NCI-H2081 (cell line): ENCODE measurements at places on chromosomes 7 and 10.

DNA sequence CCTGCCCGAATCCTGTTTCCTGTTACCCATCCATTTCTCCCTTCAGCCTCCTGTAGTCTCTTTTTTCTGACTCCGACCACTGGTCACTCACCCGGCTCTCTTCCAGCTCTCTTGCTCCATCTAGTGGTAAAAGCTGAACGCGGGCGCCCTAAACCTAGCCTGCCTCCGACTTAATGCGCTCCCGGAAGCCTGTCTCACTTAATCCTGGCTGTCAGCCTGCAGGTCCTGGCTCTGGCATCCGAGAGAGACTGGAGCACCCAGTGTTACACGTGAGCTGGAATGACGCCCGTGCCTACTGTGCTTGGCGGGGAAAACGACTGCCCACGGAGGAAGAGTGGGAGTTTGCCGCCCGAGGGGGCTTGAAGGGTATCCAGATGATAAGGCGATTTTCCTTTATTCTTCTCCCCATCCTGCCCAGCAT is 10.3 kb downstream of the SUMF2 start:
- peak; percentile 79 for DNase-seq

- no peak for DNase-seq
Measured at GRCh38 chr10:103114876-103115275, 78.2 kb downstream of the NT5C2 start.

GRCh38 chr7:157389951-157390730 is 53.3 kb downstream of the DNAJB6 start:
- DNase-seq: no peak

- no peak for DNase-seq
Measured at GRCh38 chr10:72688208-72688651, 3.7 kb upstream of the MCU start.

- DNase-seq: no peak
Measured at GRCh38 chr7:122975341-122975740, 20.2 kb downstream of the TAS2R16 start.

- no peak for DNase-seq
Measured at GRCh38 chr10:86110156-86110786, 256.3 kb downstream of the GRID1 start.

GRCh38 chr7:101935521-101936141 is 118.2 kb downstream of the CUX1 start:
- no peak for DNase-seq

- peak; percentile 36 for DNase-seq
Measured at GRCh38 chr10:70132098-70133029, at the start of gene AIFM2. TSS of gene AIFM2 (minus strand) at chr10:70132825. CDS start at chr10:70124084, 8,741 bp downstream.

- DNase-seq: no peak
Measured at GRCh38 chr7:133601617-133602016, 348.7 kb downstream of the EXOC4 start.

- no peak for DNase-seq
Measured at GRCh38 chr10:68604441-68604840, 44.3 kb downstream of the TET1 start.

GRCh38 chr10:29553544-29554250 is 81.1 kb downstream of the SVIL start:
- DNase-seq: no peak

- no peak for DNase-seq
Measured at GRCh38 chr7:102096012-102096332, 190.7 kb upstream of the SH2B2 start.

DNA sequence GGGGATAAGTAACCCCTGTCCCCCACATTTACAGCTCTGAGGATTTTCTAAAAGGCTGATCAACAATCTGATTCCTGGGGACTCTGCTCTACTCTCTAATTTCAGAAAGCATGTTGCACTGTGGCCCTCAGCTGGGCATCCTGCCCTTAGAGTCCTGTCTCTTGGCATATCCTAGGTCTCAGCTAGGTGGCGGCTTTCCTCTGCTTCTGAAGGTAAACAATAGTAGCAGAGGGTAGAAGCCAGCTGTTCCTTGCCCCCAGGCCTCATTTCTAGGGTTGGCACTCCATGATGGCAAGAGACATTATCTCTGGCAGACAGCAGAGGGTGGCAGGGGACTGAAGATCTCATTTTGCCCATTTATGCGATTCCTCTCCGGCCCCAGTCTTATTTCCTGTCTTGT is 77.0 kb downstream of the ADCYAP1R1 start:
- DNase-seq: no peak

DNA sequence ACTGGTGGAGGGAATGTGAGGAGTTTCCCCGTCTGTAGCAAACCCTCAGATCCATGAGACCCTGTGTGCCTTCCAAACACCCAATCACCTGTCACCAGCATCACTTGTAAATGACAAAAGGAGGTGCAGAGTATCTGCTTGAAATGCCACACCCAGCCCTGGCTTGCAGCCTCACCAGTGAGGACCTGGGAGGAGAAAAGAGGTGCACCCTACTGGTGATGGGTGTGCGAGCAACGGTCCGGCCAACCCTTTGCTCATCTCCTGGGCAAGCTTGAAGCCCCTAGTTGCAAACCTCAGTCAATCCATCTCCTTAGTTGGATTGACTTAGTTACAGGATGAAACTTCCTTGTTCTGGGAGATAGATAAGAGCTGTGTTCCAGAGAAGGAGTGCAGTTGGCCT is 62.4 kb upstream of the WAPL start:
- no peak for DNase-seq

- no peak for DNase-seq
Measured at GRCh38 chr10:44860811-44861736, 50.1 kb upstream of the TMEM72 start.

- no peak for DNase-seq
Measured at GRCh38 chr7:159066816-159067575, 77.7 kb downstream of the VIPR2 start.

DNA sequence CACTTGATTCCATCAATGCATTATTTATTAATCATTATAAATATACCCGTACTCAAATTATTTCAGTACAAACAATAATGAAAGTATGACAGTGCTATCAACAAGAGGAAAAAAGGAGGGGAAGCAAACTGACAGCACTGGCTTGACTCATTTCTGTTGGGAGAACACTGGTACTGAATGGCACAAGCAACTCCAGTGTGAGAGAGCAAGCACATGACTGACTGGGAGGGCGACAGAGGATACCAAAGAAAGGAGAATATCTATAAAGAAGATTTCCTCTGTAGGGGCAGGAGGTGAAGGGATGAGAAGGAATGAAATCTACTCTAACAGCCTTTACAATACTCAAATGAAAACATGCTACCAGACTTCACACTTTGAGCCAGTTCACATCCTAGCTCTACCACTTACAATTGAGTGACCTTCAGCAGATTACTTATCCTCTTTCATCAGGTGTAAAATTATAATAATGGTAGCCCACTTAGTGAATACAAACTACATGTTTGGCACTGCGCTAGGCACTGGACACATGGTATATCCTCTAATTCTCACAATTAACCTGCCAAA is 1.5 kb downstream of the USP54 start:
- no peak for DNase-seq

GRCh38 chr7:29563590-29564495 is at the start of gene PRR15:
TSS of gene PRR15 (plus strand) at chr7:29563835. CDS start at chr7:29566330, 2,495 bp downstream.
- peak; percentile 64 for DNase-seq

- no peak for DNase-seq
Measured at GRCh38 chr10:89201345-89202032, 5.6 kb downstream of the CH25H start.

DNA sequence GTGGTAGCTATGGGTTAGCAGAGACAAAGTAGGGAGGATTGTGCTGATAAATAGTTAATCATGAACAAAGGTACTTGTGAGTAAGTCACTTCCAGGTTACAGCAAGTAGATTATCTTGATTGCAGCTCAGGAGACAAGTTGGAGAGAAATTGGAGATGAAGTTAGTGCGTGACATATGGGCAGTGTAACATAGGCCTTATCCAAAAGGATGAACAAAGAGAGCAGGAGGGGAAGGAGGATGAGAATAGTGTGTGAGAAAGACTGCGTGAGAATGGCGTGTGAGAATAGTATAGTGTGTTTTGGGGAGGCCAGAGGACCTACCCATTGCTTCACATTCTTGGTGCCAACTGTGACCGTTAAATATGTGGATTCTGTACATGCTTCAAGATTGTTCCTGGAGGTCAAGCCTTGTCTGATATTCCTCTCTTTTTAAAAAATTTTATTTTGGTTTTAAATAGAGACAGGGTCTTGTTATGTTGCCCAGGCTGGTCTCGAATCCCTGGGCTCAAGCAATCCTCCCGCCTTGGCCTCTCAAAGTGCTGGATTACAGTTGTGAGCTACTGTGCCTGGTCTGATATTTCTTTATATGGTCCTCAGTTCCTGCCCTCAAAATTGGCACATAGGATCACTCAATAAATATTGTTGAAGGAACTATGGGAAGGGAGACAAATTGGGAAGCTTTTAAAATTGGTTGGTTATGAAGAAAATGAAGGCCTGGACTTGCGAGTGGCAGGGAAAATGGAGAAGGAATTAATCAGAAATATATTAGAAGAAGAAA is 3.2 kb downstream of the VCL start:
- DNase-seq: no peak

- peak; percentile 23 for DNase-seq
Measured at GRCh38 chr7:95596198-95597063, at the start of gene PDK4. TSS of gene PDK4 (minus strand) at chr7:95596516. CDS start at chr7:95596293, 223 bp downstream.

DNA sequence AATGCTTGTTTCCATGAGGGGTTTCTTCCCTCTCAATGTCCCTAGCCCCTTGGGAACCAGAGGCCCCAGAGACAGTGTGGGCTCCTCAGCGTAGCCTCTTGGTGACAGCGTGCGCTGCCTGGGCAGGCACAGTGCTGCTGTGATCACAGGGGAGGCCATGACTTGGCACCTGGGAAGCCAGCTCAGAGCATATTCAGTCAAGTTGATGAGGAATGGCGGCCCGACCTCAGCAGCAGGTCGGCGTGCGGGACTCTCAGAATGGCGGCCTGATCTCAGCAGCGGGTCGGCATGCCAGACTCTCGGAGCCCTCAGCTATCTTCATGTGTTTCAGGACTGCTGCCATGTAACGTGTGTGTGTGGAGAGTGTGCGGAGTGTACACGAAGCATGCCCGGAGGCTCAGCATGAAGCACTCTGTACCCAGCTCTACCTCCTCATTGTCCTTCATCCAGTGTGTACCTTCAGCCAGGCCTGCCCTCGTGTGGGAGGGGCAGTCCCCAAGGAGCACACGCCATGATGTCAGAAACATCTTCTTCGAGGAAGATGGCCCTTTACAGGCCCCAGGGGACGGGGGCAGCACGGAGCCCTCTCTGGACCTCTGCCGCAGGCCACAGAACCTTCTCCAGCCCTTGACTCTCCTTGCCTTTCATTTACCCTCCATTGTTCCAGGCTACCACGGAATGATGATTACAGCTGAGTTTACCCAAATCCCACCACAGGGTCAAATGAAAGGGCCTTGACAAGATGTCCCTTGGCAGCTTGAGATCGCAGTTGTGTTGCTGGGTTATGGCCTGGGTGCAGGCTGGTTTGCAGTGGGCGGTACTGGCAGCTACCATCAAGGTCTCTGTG is 130.4 kb downstream of the SMURF1 start:
- no peak for DNase-seq

- no peak for DNase-seq
Measured at GRCh38 chr7:25594728-25595127, 366.4 kb upstream of the NPVF start.

DNA sequence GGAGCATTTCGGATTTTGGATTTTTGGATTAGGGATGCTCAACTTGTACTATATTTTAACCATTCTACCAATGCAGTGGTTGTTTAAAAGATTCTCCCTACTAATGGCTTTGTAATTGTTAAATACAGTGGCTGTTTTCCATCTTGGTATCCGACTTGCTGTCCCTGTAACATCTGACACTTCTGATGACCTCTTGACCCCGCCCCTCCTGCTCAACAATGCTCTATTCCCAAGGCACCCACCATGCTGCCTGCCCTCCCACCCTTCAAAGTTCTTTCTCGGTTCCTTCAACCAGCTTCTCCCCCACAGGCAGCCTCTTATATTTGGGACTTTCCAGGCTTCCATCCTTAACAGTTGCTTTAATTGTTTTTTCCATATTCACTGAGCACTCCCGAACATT is 2.0 kb downstream of the PRTFDC1 start:
- DNase-seq: no peak

DNA sequence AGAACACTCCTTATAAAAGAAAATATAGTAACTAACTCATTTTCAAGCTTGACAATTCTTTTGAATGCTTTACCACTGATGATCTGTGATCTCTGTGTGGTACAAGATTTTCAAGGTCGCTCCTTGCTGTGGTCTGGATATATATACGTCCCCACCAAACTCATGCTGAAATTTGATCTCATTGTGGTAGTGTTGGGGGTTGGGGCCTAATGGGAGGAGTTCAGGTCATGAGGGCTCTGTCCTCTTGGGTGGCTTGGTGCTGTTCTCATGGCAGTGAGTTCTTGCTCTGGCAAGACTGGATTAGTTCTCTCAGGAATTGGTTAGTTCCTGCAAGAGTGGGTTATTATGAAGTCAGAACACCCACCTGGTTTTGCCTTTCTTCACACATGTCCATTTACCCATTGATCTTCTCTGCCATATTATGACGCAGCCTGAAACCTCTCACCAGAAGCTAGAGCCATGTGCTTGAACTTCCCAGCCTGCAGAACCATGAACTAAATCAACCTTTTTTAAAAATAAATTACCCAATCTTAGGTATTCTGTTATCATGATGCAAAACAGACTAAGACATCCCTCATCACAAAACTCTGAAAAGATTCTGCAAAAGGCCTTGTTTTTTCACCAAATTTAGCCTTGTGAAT is 8.3 kb upstream of the EDRF1 start:
- no peak for DNase-seq

- DNase-seq: no peak
Measured at GRCh38 chr10:5975641-5976473, 1.5 kb downstream of the IL15RA start.

DNA sequence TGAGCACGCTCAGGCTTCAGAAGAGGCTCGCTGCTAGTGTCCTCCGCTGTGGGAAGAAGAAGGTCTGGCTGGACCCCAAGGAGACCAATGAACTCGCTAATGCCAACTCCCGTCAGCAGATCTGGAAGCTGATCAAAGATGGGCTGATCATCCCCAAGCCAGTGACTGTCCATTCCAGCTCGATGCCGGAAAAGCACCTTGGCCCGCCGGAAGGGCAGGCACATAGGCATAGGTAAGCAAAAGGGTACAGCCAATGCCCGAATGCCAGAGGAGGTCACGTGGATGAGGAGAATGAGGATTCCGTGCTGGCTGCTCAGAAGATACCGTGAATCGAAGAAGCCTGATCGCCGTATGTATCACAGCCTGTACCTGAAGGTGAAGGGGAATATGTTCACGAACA is 5.7 kb upstream of the PPP2R2D start:
- DNase-seq: no peak

- DNase-seq: no peak
Measured at GRCh38 chr7:157658851-157659412, 322.1 kb downstream of the DNAJB6 start.

DNA sequence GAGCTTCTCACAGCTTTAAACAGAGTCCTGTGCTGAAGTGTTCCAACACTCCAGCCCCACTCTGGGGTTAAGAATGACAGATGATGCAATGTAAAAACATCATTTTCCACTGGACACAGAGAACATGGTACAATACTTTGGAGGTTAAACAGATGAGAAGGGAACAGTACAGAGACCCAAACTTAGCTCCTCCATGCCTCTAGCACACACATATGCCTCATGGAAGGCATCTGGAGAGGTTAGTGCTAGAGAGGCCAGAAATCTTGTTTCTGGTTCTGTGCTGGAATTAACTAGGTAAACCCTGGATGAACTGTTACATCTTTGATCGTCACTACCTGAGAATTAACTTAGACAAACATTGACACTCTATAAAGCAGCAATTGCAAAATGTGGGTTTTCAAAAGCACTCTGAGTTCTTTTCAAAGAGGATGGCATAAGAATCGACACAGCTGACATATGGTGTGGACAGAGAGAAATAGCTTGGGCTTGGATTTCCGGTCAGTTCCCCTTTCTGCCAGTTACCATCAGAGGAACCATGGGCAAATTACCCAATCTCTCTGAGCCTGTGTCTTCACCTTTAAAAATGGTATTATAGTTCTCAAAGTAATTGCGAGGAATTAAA is 81.9 kb downstream of the KCNMA1 start:
- no peak for DNase-seq
